ENCODE measurements at places on chromosomes 12 and 14.

DNA sequence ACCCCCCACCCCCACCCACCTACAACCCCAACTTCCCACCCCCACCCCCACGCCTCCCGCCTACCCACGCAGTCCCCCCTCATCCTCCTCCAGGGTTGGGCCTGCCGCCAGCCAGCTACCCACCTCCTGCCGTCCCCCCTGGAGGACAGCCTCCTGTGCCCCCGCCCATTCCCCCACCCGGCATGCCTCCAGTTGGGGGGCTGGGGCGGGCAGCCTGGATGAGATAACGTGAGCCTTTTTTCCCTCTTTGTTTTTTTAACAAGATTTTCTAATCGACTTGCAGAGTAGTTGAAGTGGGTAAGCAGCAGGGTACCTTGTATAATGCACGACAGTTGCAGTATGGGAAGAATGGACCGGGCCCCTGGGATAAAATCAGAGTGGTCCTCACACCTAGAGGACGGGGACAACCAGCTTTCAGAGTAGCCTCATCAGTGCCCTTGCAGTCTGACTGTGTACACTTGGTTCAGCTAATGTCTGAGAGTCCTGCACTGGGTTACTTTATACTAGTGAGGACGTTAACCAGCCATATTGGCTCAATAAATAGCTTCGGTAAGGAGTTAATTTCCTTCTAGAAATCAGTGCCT is 29.4 kb downstream of the CCNK start:
- DNase-seq: no peak

GRCh38 chr12:39897315-39897714 is 208.6 kb downstream of the SLC2A13 start:
- no peak for DNase-seq

- DNase-seq: no peak
Observed at GRCh38 chr14:89753828-89754412, 200.6 kb downstream of the EFCAB11 start.

- DNase-seq: no peak
Observed at GRCh38 chr12:26158078-26158764, 33.4 kb upstream of the BHLHE41 start.

DNA sequence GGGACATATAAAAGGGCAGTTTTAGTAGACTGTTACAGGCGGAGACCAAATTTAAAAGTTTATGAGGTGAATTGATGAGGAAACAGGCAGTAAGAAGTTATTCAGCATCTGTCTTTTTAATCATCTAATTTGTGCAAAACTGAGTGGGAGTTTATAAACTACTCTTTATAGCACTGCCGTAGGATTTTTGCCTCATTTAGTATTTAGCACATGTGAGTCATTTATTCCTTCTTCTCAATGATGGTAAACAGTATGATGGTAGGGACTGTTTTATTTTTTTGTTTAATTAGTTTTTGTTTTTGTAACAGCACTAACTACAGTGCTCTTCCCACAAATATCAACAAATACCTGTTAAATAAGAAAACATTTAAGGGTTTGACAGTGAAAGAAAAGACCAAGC is 20.6 kb downstream of the TOGARAM1 start:
- no peak for DNase-seq

GRCh38 chr14:101365329-101366158 is 195.8 kb upstream of the DIO3 start:
- DNase-seq: no peak

GRCh38 chr14:28494196-28494595 is 272.4 kb upstream of the FOXG1 start:
- DNase-seq: no peak

DNA sequence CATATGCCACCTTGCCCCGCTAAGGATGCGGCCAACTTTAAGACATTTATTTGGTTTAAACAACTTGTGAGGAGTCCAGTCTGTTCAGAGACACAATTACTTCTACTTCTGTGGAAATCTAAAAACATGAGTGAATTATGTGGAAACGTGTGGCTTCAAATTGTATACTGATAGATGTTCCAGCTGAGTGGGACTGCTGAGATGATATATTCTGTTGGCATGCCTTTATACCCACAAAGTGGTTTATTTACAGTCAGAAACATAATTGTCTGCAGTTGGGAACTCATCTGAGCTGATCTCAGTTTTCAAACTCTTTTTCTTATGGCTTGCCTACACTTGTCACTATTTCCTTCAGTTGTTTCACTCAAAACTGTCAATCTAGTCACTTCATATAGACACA is 67.8 kb downstream of the FLRT2 start:
- DNase-seq: no peak

DNA sequence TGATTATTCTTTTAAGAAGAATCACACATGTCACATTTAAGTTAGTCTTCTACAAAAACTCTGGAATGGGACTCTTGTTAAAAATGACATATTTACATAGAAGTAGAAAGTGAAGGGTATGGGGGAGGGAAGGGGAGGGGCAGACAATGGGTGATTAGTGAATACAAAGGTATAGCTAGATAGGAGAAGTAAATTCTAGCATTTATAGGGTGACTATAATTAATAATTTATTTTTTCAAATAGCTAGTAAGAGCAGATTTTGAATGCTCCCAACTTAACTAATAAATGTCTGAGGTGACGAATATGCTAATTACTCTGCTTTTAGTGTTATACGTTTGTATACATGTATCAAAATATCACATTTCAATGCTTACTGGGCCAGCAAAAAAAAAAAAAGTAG is 59.4 kb downstream of the BLTP3B start:
- no peak for DNase-seq

All from NCI-H2029 (cell line).